Kidney epithelial cell (primary cell): ENCODE measurements at places on chromosomes 4 and X.

GRCh38 chrX:39808471-39808917 is 289.3 kb downstream of the BCOR start:
- peak; percentile 25 for DNase-seq

- DNase-seq, result no peak
Observed at GRCh38 chr4:181966104-181966551, 277.1 kb upstream of the TENM3 start.

DNA sequence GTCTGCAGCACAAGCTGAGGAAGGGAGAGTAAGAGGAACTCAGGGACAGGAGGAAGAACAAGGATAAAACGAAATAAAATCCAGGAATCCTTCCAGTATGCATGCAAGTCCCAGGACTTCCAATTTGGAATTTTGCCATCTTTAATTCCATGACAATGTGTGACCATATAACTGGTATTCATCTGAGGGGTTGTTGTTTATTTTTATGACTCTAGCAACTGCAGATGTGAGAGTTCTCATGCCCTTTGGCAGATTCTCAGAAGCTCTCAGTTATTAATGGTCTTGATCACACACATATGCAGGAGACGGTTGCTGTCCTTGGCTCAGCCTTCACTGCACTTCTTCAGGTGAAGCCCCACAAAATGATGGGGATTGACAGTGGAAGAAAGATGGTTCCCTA is 148.2 kb downstream of the SMIM20 start:
- no peak for DNase-seq

DNA sequence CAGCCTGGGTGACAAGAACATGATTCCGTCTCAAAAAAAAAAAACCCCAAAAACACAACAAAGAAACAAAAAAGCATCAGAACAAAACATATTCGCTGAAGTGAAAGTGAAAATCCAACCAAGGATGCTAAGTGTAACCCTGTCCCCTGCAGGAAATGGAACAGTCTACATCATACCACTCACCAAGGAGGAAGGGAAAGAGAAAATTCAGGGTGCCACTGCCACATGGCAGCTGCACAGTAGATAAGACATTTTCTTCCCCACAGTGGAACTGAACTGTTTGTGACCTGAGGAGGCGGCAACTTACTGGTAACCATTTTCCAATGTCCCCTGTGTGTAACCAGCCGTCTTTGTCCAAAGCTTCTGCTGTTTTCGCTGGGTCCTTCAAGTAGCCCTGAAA is 28.2 kb upstream of the CENPU start:
- no peak for DNase-seq

DNA sequence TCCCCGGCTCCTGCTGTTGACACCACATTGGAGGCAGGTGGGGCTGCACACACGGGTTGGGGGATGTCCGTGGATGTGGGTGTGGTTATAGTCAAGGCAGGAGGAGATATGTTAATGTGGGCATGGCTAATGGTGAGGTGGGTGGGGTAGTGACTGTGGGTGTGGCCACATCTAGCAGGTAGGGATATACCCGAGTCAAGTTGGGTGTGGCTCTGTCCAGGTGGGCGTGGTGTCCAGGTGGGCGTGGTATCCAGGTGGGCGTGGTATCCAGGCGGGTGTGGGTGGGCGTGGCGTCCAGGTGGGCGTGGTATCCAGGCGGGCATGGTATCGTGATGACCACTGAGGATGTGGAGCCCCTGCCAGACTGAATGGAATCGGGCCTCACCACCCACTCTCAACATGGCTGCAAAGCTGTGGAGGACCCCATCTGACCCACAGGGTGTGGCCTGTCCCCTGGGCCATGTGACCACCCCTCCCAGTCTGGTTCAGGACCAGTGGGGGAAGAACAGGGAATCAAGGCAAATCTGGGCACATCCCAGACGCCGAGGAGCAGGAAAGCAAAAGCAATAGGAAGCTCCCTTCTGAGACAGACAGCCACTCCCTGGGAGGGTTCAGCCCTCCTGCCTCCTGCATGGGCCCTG is 21.0 kb downstream of the MAN2B2 start:
- no peak for DNase-seq

DNA sequence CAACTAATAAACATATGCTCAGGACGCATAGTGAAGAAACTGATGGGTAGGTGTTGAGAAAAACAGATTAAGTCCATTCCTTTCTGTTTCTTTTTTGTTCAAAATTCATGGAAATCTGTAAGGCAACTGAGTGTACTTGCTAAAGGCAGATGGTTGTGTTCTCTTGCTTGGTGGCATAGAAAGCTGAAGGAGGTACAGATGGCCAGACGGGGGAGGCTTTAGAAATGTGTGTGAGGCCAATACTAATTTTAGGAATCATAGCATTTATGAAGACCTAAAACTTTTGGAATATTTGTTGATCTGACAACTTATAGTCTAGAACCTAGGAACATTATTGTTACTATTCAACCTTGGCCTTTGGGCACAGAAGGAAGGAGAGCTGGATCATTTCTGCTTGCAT is 56.8 kb upstream of the EMCN start:
- DNase-seq, result no peak

DNA sequence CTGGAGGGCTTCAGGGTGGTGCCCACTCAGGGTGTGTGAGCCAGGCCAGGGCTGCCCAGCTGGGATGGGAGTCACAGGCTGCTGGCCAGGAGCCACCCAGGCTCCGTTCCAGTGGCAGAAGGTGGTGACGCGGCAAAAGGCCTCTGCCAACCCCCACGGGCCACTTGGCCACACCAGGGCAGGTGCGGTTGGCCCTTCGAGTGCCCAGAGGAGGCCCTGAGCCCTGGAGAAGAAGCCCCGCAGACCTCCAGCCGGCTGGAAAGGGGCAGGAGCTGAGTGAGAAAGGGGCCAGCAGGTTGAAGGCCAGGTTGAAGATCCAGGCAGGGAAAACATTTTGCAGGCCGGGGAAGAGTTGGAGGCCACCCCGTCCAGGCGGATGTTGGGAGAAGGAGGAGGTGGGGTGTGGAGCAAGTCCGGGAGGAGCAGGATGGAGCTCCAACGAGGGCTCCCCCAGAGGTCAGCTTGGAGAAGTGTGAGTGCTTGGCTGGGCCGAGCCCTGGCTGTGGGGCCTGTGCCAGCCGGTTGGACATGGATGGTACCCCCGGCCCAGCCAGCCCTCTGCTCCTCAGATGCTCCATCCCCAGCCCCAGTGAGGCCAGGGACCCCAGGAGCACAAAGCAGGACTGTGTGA is 2.8 kb upstream of the CPLX1 start:
- no peak for DNase-seq

DNA sequence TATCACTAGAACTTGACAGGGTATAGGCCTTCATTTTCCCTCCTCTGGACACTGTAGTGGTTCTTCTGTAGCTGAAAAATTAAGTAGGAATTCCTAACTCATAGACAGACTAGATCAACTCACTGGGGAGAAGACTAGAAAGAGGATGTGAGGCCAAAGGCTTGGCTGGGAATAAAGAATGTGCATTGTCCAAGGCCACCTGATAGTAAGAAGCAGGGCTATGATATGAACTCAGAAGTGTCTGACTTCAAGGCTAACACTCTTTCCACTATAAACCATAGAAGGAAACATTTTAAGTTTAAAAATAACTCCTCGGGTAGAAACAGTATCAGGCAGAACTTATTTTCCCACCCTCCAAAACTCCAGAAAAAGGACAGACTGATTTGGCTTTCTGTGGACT is 346.6 kb downstream of the OPHN1 start:
- DNase-seq, result no peak

DNA sequence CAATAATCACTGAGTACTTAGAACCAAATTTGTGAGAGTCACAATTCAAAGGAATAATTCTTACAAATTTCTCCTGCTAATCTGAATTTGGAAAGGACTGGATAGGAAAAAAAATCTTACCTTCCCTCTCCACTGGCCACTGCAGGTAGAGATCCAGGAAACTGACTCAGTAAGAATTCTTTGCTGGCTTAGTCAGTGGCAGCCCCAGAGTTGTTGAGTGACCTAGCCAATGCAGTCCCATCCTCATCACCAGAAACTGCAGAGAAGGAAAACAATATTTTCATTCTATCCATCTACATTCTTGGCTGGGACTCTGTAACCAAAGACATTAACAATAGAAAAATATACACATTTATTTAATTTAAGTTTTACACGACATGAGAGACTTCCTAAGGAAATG is 572.0 kb downstream of the ADGRL3 start:
- peak; percentile 25 for DNase-seq
